HS-27A (cell line): ENCODE measurements at places on chromosomes 6 and 20.
A peak's percentile ranks its signal among the peaks of the same experiment; 100 is the strongest.

DNA sequence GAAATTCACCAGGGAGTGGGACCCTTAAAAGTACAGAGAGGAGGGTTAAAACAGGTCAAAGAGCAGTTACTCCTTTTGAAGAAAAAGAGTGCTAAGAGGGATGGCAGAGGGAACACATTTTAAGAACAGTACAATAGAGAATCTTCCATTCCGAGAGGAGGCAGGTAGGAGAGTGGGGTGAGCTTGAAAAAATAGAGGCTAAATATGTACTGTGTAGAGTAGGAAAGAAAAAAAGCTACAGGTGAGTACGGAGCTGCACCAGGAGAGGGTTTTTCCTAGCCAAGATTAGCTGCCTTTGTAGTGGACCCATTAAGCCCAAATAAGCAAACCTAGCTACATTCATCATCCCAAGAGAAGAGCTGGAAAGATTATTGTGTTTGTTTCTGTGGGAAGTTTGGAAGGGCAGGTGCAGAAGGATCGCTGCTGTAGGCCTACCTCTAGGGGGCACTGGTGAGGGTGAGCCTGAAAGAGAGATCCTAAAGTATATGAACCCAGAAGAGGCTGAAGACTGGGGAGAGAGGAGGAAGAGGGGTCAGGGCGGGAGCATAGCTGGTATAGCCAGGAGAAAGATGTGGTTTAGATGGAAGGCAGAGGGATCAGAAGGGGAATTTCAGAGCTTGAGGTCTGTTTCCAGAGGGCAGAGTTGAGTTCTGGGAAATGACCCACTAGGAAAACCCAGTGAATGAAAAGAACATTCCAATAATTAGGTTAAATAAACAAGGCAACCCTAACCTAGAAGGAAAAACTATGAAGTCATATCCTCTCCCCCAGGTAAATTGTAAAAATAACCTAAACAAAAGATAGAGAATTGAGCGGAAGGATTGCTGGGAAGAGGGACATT lies 50.2 kb upstream of the HINT3 start:
- peak; percentile 39 for DNase-seq

- DNase-seq, result peak; percentile 42
Measured at GRCh38 chr20:38460040-38460623, 12.5 kb upstream of the RALGAPB start.

DNA sequence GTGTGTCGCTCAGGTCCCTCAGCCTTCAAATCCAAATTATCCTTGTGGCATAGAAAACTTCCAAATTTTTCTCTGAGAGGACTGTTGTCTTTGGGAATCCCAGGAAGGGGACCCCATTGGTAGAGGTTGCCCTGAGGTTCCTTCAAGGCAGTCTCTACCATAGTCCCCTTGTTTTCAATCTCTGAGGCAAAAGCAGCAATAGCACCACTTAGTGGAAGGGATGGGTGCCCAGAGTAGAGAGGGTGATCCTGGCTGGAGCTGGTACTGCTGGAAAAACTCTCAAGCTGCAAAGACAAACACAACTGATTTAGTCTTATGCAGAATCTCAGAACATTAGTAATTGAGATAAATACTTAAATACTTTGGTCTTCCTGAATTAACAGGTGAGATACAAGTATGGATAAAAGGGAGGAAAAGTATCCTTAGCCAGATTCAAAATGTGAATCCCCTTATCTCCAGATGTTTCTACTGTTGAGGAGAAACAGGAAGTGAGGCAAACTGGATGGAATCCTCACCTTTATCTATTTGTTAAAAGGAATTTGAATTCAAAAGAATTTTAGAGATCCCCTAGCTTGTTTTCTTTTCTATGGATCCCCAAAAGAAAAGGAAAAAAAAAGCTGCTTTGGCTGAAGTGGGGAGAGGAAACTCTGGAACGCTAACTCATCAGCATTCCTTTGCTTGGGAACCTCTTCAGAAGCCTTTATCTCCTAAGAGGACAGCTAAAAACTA lies 13.4 kb downstream of the ZNF318 start:
- DNase-seq, result no peak

GRCh38 chr6:82204020-82204419 lies 43.5 kb downstream of the IBTK start:
- no peak for DNase-seq

DNA sequence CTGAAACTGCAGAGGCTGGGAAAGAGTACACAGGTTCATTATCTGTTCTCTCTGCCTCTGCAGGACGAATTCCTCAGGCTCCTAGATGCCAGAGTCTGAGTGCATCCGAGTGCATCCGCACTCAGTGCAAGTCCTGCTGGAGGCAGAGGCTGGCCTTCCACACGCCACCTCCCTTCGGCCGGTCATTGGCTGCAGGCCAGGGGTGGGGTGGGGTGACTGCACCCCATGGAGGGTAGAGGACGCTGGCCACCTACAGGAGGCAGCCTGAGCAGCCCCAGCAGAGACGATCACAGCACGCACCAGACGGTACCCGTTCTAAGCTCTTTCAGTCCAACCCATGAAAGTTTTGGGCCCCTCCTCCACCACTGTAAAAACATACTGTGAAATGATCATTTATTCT lies 11.7 kb downstream of the SFT2D1 start:
- no peak for DNase-seq

- DNase-seq, result no peak
Measured at GRCh38 chr6:57190140-57190539, 18.0 kb downstream of the BAG2 start.

GRCh38 chr6:11712760-11713159 lies 65.8 kb downstream of the ADTRP start:
- DNase-seq, result no peak

DNA sequence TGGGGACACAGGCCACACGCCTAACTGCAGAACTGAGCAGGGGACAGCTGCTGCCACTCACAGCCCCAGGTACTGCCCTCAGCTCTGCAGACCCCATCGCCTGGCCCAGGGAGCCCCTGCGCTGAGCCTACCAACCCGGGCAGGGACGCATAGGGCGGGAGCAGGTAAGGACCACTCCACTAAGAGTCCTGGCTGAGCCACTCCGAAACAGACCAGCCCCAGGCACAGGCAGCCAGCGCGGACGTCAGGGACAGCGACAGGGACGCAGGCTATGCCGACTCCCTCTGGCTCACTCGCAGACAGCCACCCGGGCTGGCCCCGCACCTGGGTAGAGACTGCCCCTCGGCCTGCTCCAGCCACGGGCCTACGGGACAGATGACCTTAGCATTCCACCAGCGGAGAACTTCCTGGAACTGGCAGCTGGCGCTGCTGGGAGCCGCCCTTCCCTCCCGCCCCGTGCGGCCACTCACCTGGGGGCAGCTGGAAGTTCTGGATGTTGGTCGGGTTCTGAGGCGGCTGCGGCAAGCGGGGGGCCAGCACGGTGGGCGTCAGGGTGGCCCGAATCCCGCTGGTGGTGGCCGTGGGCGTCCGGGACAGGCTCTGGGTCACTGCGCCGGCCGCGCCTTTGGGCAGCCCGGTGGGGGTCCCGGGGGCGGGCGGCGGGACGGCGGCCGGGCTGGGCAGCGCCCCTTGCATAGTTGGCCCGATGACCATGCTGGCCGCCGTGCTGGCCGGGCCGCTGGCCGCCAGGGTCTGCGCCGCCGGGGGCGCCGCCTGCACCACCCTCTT lies 1.5 kb downstream of the TAF4 start:
- DNase-seq, result no peak

DNA sequence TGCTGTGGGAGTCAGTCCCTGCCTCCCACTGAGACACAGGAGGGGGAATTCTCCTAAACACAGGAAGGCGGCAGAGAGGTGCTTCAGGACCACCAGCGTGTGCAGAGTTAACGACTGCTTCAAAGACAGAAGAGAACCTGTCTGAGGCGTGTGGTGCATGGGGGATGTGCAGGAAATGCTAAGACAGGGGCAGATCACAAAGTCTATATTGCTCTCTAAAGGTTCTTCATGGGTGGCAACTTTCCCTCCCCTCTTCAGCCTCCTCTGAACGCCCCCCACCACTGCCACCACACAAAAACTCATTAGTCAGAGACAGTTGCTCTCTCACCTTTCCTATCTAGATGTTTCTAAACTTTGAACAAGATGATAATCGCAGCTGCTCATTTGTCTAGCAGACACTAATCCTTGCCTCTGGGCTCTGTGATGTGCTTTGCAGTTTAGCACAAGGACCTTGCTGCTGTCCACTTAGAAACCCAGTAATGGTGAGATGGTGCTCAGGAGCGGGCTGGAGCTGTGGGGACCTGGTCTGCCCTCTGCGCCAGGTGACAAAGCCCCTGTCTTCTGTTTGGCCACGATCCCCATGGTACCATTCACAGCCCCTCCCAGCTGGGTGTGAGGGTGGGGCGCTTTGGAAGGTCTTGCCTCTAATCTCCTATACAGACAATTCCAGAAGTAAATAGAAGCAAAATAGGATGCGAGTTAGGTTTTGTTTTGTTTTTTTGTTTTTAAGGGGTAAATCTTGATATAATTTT lies 219.6 kb downstream of the NRN1 start:
- no peak for DNase-seq

GRCh38 chr6:83193747-83194566 lies 800 bp downstream of the RWDD2A start:
- no peak for DNase-seq

GRCh38 chr6:129750360-129750759 lies 40.4 kb upstream of the ARHGAP18 start:
- no peak for DNase-seq

DNA sequence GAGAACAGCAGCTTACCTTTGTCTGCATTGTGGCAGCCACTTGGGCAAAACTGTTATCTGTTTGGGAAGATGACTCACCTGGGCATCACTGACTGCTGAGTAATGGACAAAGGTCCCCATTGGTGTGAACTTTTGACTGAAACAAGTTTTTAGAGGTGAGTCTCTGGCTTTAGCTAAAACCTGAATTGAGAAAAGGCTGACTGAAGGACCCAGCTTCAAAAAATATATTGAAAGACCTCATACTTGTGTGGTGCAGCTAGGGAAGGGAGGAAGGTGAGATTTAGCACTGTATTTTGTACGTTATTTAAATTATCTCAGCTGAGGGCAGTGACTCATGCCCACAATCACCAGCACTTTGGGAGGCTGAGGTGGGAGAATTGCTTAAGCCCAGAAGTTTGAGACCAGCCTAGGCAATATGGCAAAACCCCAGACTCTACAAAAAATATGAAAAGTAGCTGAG lies 4.5 kb upstream of the CITED2 start:
- DNase-seq, result no peak

DNA sequence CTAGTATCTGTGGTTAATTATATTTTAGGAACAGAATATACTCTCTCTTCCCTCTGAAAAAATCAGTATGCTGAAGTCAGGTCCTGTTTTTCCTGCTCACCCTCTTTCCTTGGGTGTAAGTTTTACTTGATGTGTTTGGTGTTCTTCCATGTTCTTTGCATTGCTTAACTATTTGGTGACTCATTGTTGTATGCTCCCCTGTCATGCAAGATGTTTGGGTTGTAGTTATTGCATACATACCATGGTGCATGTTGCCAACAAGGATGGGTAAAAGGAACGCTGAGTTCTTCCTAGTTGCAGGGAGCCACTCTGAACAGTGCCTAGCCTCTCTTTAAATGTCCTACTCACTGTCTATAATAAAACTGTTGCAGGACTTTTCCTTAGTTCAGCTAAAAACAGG lies 207.9 kb upstream of the LAMP5 start:
- no peak for DNase-seq

DNA sequence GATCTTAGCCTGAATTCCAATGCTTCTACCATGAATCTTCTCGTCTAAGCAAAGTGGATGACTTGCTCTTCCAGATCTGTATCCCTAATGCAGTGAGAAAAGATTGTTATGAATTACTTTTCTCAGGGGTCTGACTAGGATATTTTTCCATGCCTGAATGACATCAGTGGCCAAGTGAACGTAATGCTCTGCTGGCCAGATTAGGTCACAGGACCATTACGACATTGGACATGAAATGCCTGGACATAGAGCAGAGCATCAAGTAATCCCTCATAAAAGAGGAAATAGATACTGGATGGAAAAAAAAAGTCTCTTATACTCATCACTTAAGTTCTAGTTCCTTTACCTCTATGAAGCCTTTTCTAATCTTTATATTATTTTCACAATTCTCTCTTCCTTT lies 12.1 kb upstream of the THEMIS start:
- DNase-seq, result no peak

GRCh38 chr20:32642257-32643046 lies 31.3 kb downstream of the C20orf203 start:
- no peak for DNase-seq
